ENCODE measurements at places on chromosomes 6 and 20.

- DNase-seq = no peak
Measured at GRCh38 chr6:19317431-19317986, 519.7 kb upstream of the ID4 start.

- DNase-seq = no peak
Measured at GRCh38 chr6:16413399-16413798, 175.0 kb downstream of the GMPR start.

DNA sequence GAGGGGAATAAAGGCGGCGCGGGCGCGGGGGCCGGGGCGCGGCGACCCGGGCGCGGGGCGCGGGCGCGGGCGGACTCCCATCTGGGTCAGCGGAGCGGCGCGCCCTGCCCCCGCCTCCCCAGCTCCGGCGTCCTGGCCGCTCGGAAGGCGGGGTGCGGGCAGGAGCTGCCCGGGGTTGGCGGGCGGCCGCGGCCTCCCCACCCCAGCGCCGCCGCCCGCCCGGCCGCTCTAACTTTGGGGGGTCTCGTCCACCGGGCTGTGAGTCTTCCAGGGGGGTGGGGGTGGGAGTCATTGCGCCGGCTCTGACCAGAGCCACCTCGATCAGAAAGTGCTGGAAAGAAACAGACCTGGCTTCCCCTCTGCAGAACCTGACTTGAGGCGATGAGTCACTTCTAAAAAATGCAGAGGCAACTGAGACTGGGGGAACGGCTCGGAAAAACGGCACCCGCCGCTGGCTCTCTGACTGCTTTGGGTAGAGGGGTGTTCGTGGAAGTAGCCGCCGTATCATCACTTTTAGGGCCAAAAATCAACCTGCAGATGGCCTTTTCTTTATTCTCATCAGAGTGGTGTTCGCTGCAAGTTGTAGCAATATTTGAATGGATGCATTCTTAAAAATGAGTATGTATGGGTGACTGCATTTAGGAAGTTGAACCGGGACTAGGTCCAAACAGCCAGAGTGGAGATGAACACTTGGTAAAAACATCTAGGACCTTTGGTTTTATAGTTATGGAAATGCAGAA, 667 bp downstream of the CAP2 start:
- no peak for DNase-seq

- no peak for DNase-seq
Measured at GRCh38 chr6:6332811-6333244, 12.4 kb upstream of the F13A1 start.

- peak; percentile 32 for DNase-seq
Measured at GRCh38 chr20:47878601-47879027, 93.3 kb upstream of the SULF2 start.

- no peak for DNase-seq
Measured at GRCh38 chr20:41063442-41063841, 34.8 kb downstream of the TOP1 start.

DNA sequence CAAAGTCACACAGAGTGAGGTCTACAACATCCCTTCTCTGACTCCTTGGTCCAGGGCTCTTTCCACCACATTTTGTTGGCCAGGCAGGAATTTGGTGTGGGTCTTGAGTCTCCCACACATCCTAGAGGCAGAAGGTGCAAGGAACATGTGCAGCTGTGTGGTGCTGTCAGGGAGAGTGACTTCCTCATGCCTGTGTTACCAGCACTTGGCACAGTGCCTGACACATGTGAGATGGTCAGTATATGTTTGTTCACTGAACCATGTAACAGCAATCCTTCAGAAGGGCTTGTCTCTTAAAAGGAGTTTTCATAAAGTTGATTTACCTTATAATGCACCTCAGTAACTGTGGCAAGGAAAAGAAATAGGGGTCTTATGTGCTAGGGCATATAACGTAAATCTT, 168.5 kb downstream of the CDC5L start:
- no peak for DNase-seq

DNA sequence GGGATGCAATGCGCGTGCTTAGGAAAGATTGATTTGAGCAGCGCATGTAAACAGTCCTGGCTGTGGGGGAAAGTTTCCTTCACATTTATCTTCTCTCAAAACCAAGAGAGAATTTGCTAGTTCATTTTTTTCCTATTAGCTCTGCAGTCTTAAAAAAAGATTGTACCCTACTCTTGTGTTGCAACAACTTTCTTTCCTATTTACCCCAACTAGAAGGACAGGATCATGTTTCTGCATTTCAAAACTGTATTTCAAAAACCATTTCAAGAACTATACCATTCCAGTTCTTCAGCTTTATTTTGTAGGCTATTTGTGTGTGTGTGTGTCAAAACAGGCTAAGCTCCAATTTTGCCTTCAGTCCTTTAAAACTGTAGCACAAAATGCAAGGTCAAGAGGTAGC, 473.1 kb downstream of the KIF16B start:
- no peak for DNase-seq

GRCh38 chr20:47691625-47692024, 93.7 kb downstream of the SULF2 start:
- DNase-seq = no peak

DNA sequence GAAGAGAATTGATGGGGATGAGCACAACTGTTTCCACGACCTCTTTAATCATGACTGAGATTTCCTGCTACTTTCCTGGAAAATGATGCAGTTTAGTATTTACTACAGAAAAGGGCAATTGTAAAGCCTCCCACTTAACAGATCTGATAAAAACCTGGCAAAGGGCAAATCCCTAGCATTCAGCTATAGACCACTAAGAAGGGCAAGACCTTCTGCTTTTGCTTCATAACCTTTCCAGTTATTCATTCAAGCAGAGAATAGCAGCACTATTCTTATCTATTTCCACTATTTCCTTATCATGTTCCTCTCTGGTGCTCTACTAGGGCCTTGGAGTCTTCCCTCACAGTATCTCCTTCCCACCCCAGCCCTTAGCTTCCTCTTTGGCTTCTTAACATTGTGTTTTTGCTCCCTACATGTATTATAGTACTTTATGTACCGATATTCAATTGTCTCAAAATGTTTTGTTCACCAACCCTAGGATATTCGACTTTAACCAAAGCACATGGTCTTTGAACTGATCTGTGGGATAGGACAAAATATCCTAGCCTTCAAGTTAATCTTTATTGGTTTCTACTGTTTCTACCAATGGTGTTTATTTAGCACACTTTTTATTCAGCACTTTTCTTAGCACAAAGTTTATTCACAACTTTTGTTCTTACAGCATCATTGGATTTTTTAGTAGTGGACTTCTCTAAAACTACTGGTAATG, 32.7 kb upstream of the MANEA start:
- DNase-seq = no peak

GRCh38 chr6:163095401-163095800, 319.1 kb upstream of the QKI start:
- DNase-seq = no peak

DNA sequence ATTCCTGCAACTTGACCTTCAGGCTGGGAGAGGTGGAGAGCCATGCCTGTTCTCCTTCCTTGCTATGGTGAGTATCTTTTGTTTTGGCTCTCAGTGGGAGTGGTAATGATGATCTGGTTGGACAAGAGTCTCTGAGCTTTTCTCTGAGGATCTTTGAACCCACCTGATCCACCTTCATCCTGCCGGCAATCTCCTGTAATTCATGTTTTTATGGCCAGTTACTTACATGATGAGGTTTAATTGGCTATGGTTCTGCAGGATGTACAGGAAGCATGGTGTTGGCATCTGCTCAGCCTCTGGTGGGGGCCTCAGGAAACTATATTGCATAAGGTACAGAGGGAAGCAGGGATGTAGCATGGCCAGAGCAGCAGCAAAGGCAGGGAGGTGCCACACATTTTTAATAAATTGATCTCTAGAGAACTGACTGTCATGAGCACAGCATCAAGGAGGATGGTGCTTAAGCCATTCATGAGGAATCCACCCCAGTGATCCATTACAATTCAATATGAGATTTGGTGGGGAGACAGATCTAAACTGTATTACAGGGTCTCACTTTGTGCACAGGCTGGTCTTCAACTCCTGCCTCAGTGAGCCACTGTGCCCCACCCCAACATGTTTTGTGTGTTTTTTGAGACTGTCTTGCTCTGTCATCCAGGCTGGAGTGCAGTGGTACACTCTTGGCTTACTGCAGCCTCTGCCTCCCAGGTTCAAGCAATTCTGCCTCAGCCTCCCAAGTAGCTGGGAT, 10.0 kb downstream of the HSPA1B start:
- no peak for DNase-seq

DNA sequence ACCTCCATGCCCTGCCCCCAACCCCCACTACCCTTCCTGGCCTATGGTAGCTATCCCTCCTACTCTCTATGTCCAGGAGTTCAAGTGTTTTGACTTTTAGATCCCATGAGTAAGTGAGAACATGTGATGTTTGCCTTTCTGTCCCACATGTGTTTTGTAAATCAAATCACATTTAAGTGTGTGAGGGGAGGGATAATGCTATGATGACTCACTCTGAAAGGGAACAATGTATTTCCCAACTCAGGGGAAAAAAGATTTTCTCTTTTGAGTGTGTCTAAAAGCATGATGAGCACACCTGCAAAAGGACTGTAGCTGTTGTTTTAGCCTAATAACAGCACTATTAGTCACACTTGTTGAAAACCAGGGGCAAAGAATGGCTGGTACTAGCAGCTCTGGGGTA, 193.7 kb downstream of the GJA10 start:
- DNase-seq = no peak

DNA sequence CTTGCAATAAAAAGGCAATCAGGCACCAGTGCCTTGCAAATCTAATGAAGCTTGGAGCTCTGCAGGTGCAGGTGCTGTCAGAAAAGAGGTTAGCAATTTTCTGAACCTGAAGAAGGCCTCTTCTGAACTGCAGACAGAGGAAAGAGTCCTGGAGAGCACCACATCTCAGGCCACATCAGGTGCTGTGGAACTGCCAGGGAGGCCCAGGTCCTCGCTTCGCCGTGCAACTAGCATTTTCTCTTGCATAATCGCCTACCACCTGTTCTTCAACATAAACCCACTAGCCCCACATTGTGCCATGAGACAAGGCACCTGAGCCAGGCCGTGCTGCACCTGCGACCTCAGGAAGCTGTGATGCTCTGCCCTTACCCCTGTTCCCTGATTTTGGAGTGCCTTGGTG, 187.6 kb downstream of the DTNBP1 start:
- DNase-seq = no peak

DNA sequence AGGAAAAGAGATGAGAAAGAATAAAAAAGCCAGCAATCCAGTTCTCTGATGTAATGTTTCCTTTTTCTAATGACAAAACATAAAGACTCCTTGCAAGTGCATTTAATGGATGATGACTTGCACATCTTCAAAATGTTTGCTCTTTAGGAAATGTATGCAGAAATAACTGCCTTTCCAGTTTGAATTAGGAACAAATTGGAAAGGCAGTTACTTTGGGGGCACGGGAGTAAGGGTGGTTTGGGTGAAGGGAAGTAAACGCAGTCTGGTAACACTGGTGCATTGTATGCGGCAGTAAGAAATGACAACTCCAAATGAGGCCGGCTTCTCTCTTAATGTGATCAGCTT, 57.6 kb upstream of the REV3L start:
- DNase-seq = no peak

GRCh38 chr6:37594895-37595294, 95.2 kb upstream of the CCDC167 start:
- DNase-seq = no peak

- DNase-seq = no peak
Measured at GRCh38 chr6:55082021-55082420, 92.3 kb upstream of the HCRTR2 start.

Measured in NCI-H524 treated with DMSO at 0.1 percent for 48 hours (cell line).